NCI-H526 (cell line): ENCODE measurements at places on chromosomes 3 and 15.

DNA sequence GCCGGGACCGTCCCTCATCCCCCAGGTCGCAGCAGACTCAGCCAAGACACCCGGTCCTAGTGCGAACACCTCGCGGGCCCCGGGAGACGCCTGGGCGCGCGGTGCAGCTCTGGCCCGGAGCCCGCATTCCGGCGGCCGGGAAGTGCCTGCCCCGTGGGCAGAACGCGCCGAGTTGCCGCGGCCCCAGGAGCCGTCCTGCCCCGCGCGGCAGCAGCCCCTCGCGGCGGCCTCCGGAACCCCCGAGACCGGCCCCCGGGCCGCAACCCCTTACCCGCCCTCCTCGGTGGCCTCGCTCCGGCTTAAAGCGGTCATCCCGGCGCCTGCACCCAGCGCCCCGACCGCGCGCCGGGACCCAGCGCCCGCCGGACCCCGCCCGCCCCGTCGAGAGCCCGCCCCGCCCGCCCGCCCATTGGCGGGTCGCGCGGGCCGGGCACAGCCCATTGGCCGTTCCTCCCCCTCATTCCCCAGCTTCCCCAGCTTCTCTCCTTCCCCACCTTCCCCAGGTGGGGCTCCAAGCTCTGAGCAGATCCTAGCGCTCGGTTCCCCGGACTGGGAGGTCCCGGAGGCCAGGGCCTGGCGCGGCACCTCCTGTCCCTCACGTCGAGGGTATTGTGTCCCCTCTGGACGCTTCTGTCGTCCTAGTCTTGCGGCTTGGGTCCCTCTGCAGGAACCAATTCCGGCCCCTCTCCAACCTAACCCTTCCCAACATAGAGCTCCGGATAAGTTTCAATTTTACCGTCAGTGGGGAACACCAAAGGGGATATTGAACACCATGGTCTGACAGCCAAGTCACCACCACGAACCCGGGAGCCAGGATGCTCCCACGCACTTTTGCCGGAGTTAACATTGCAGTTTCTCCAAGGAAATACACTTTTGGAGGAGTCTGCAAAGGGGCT, at the start of gene GRAMD2A:
Gene GRAMD2A, minus strand, starts transcription at position 328 of the 896 bp plus-strand sequence.
- peak; percentile 70 for DNase-seq

- peak; percentile 37 for DNase-seq
Measured at GRCh38 chr15:29522373-29523276, 253.0 kb upstream of the NSMCE3 start.

- DNase-seq, result peak; percentile 68
Measured at GRCh38 chr15:78087951-78088772, 4.2 kb upstream of the SH2D7 start.

DNA sequence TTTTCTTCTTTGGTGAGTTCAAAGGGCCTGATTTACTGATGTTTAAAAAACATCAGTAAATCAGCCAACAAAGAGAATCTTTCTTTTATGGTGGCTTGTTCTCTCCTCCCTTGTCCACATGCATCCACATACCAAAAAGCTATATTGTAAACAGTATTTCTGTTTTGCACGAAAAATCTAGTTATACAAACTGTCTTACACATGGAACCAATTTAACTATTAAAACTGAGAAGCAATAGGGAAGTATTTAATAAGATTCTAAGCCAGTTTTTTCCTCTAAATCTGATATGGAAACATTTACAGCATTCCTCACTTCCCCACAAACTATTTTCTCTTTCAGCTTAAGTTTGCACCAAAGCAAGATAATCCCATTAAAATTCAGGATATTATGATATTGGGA, 110.8 kb upstream of the ICE2 start:
- DNase-seq, result no peak

- DNase-seq, result no peak
Measured at GRCh38 chr15:89847101-89847500, 32.4 kb upstream of the ANPEP start.

- no peak for DNase-seq
Measured at GRCh38 chr3:174337227-174337626, 521.9 kb upstream of the NAALADL2 start.

- no peak for DNase-seq
Measured at GRCh38 chr3:66394019-66394752, 106.6 kb downstream of the LRIG1 start.

- no peak for DNase-seq
Measured at GRCh38 chr3:108713816-108714215, 43.4 kb downstream of the RETNLB start.

- no peak for DNase-seq
Measured at GRCh38 chr3:78911394-78911793, 856.4 kb downstream of the ROBO1 start.

DNA sequence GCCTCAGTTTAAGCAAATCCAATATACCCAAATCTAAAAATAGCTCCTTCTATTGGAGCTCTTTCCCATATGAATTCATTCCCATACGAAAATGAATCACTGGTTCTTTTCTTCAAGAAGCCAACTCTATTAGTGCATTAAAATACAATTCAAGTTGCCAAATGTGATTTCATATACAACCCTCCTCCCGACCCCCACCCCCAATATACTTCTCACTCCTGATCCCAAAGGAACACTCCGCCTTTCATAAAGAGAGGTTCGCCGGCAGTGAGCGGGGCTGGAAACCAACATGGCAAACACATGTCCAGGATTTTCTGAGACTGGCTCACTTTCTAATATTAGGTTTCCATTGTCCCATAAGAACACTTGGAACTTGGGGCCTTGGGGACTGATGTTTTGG, 48.5 kb downstream of the MAGEF1 start:
- no peak for DNase-seq

- DNase-seq, result no peak
Measured at GRCh38 chr3:53140847-53141845, 10.9 kb upstream of the RFT1 start.

GRCh38 chr3:100129941-100130340, 15.6 kb upstream of the FILIP1L start:
- no peak for DNase-seq

- no peak for DNase-seq
Measured at GRCh38 chr15:98312913-98313312, 335.4 kb upstream of the IGF1R start.

- DNase-seq, result no peak
Measured at GRCh38 chr3:124048967-124049798, 57.3 kb upstream of the ROPN1 start.

DNA sequence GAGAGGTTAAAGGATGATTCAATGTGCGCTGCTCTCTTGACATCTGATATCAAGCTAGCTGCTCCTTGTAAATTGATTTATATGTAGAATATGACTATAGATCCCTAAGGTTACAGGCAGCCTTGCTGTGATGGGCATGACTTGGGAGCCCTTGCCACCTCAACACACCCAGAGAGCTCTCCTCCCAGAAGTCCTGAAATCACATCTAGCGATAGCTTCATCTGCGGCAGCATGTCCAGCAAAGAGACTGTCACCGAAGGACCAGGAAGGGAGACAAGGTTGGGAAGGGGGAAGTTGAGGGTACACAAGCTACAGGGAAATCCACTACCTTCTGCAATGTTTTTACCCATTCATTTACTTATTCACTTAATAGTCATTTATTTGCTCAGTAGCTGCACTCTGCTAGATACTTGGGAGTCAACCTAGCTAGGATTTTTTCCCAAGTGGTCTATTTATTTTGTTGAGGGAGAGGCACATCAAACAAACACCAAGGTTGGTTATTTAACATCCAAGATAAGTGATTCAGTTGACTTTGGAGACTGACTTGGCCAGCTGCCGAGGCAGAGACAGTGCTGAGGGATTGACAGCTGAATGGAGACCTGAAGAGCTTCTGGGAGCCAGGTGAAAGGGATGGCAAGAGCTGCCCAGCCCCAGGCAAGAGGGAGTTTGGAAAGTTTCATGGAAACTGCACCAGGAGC, 205.8 kb upstream of the IL12A start:
- DNase-seq, result no peak

GRCh38 chr3:46566040-46566641, at the start of gene LRRC2:
Gene LRRC2, minus strand, starts transcription at chr3:46566302. Its CDS starts 14,711 bp downstream, at chr3:46551591.
- peak; percentile 38 for DNase-seq

- no peak for DNase-seq
Measured at GRCh38 chr15:31298707-31299172, 27.9 kb upstream of the KLF13 start.

- no peak for DNase-seq
Measured at GRCh38 chr15:71773206-71773859, 37.0 kb upstream of the NR2E3 start.

- no peak for DNase-seq
Measured at GRCh38 chr3:71050538-71051258, 532.8 kb downstream of the FOXP1 start.

DNA sequence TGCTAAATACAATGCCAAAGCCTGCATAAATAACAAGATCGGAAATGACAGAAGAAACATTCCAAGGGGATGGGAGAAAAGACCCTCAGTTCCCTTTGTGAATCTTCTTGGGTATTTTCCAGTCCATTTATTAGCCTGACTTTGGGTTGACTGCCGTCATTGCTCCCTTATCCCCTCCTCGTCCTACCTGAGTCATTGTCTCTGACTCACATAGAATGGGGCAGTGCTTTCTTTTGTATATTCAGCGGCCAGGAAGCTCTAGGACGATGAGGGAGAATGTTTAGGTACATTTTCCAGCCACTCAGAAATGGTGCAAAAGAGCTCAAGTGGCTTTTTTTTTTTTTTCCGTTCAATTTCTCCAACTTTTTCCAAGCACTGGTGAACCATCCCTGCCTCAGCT, 71.6 kb downstream of the KAT2B start:
- DNase-seq, result no peak

GRCh38 chr3:184908859-184909258, 96.9 kb downstream of the VPS8 start:
- DNase-seq, result no peak

- no peak for DNase-seq
Measured at GRCh38 chr3:110318108-110318507, 753.5 kb upstream of the NECTIN3 start.

DNA sequence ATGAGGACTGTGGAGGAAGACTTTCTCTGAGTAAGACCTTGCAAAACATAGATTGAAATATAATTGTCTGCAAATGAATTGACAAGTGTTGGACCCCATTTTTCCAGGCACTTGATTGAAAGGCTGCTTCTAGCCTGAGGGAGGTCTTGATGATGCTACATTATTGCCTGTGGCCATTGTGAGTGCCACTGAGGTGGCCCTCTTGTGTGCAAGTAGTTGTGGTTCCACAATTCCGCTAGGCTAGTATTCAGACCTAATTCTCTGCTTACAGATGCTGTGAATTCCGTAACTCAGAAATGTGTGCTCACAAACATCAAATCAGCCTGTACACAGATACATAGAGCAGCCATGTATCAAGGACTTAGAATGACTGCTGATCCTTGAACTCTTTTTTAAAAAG, 34.7 kb downstream of the FNDC3B start:
- no peak for DNase-seq

- DNase-seq, result no peak
Measured at GRCh38 chr3:420584-420983, 224.0 kb downstream of the CHL1 start.

DNA sequence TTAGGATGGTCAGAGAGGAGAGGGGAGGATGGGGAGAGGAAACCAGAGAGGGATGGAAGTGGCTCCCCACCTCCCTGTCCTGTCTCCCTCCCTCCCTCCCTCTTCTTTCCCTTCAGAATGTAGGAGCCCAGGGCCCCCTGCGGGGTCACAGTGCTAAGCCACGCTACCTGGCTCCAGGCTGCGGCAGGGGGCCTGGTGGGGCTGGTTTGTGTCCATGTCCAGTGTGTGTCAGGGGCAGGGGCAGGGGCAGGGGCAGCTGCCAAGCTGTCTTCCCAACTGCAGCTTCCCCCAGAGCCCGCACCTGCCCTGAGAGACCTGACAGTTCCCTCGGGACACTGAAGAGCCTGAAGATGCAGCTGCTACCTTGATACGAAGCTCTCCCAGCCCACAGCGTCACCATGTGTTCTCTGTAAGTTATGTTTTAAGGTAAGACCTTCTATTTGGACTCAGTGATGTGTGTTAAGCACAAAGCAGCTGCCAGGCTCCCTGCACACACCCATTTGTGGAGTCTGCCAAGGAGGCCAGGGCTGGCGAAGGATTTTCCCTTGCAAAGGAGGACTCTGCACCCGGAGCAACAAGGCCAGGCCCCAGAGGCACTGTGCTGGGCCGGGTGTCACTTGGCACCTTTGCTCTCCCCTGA, 121.8 kb upstream of the SMAD3 start:
- DNase-seq, result peak; percentile 89

DNA sequence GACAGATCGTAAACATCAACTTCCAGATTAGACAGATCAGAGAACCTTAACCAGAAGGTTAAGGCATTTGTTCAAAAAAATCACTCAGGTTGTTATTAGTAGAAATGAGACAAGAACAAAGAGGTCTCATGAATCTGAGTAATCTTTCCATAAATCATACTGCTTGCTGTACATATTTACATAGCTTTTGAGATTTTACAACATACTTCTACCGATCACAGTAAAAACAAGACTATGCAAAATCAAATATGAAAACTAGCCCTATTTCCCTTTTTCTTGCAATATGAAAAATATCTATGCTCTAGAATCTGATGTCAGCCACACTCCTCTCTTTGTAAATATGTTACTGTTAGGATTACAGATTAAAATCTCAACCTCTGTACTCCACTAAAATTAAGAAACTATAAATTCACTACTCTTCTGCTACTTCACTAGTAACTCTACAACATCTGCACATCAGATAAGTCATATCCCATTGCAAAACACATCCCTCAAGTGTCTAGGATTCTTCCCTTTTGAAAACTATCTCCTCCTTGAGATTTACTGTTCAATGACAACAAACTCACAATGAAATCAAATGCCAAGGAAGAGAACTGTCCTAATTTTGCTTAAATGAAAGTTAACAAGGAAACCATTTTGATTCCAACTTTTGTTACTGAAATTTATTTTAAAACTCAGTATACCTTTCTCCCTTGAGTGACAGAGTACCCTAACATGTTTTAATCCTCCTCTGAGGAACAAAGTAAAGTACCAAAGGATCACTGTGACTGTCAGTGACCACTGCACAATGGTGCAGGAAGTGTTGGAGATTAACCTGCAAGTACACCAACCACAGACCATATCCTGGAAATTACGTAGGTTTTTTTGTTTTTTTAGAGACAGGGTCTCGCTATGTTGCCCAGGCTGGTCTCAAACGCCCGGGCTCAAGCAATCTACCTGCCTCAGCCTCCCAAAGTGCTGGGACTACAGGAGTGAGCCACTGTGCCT, 12.8 kb downstream of the DCUN1D1 start:
- DNase-seq, result no peak

DNA sequence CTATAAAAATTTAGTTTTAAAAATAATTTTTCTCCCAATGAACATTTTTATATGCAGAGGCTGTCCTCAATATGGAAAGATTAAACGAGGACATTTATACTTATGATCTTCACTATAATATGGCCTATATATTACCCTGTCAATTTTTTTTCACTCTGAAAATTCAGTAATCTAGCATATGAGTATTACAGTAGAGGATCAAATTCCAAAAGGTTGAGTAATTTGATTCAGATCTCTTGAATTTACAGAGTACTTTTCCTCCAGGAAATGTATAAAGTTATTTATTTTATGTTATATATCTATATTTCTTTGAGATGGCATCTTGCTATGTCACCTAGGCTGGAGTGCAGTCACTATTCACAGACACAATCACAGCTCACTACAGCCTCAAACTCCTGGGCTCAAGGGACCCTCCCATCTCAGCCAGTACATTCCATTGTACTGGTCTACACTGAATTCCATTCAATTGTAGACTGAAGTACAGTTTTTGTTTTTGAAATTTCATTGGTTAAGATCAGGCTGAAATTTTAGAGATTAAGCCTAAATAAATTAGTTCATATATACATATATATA, 16.3 kb upstream of the TRPM7 start:
- no peak for DNase-seq
